Mucosa of gallbladder (tissue), 1 donor: ENCODE measurements at places on chromosomes 16 and 17. TPM values are rescaled to one million over a fixed set of nuclear protein-coding genes. Genes with fewer than 3 reads are reported as not detected.

GRCh38 chr16:20291208-20292206, 35.8 kb downstream of the GP2 start:
- no peak for DNase-seq

GRCh38 chr17:72671016-72671415, 421.5 kb downstream of the SLC39A11 start:
- no peak for DNase-seq

The AGRP gene
- total RNA-seq, result not detected

The HASPIN gene
- total RNA-seq, result 0.32 TPM

DNA sequence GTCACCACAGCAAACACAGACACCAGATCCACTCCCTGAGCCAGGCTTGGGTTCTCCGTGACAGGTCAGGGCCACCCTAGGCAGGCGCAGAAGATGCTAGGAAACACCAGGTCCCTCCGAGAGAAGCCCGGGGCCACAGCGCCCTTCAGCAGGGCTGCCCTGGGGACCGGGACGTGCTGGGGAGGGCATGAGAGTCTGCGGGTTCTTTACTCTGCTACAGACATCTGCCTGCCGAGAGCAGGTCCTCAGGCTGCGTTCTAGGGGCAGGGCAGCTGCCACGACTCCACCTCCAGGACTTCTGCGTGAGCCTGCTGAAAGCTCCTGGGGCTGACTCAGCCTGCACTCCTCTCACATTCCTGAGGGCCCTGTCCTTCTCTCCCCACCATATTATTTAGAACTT, 11.4 kb downstream of the MYLK3 start:
- no peak for DNase-seq

DNA sequence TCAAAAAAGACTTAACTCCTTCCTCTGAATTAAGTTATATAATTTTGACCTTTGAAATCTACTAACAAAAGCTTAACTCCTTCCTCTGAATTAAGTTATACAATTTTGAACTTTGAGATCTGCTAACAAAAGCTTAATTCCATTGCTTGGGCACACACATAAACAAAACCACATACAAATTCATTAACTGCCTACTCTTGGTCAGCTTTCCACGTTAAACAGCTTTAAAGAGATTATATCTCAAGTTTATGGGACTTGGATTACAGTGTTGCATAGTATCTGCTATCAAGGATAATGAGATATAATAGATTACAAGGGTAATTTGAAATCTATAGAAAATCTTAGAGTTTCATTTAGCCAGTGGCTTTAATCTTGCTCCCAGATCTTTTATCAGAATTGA, 23.5 kb downstream of the COX10 start:
- DNase-seq, result no peak

GRCh38 chr16:90084215-90084950, 7.3 kb upstream of the PRDM7 start:
- no peak for DNase-seq

- DNase-seq, result no peak
These were observed 1.8 kb upstream of the C1QTNF8 start for GRCh38 chr16:1097800-1098199.

DNA sequence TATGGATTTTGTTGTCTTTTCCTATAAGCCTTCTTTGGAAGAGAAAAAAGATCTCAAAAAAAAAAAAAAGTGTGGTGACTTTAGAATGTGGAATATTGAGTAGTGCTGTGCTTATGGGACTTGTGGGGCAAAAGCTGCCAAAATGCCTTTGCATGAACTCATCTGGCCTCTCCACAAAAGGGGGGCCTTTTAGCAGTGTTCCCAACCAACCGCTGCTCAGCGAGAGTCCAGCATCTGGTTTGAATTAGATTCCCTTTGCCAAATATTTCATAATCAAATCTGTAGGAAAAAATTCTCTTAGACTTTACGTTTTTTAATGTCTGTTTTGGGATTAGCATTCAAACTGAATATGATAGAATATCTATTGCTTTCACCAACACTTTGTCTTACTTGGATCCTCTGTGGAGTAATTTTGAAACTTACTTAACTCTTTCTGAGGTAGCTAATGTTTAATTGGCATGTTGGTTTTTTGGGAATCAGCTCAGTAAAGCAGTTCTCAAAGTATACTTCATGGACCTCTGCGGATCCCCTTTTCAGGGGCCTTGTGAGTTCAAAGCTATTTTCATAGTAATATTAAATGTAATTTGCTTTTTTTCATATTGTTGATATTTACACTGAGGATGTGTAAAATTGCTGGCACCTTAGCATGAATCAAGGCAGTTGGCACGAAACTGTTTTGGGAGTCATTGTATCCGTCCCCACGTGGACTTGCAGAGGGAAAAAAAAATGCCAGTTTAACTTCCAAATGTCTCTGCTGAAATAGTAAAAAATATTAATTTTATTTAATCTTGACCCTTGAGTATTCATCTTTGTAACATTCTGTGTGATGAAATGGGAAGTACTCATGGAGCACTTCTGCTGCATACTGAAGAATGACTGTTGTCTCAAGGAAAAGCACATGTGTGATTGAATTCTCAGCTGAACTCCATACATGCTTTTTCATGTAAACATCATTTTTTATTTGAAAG, 34.7 kb upstream of the VPS4A start:
- peak; percentile 33 for DNase-seq

DNA sequence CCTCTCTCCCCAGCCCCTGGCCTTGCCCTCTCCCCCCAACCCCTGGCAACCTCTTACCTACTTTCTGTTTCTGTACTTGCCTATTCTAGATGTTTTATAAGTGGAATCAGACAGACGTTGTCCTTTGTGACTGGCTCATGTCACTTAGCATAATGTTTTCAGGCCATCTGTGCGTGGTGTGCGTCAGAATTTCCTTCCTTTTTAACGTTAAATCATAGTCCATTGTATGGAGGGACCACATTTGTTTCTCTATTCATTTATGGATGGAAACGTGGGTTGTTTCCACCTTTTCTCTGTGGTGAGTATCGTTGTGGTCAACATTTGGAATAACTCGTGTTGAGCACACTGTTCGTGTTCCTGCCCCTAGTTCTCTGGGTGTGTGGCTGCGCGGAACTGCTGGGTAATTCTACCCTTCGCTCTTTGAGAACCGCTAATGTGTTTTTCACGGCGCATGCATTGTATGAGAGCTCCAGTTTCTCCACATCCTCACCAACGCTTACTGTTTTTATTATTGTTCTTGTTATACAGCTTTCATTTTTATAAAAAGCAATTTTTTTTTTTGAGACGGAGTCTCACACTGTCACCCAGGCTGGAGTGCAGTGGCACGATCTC, 26.3 kb downstream of the ACTG1 start:
- no peak for DNase-seq

GRCh38 chr17:40106760-40107521, 6.6 kb upstream of the NR1D1 start:
- DNase-seq, result no peak

DNA sequence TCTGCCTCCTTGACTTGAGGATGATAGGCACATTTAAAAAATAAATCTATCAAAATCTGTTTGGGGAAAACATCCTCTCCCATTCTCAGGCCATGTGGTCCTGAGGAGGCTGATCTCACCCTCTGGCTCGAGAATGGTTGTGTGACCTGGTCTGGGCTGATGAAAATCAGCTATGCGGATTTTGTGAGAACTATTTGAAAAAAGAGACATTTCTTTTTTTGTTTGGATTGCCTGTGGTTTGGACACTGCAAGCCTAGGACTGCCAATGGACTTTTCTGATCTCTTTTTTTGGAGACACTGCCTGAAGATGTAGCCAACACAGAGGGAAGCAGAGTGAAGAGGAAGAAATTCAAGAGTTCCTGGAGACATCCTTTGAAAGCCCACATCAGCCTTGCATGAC, 145.9 kb downstream of the HS3ST3B1 start:
- no peak for DNase-seq

DNA sequence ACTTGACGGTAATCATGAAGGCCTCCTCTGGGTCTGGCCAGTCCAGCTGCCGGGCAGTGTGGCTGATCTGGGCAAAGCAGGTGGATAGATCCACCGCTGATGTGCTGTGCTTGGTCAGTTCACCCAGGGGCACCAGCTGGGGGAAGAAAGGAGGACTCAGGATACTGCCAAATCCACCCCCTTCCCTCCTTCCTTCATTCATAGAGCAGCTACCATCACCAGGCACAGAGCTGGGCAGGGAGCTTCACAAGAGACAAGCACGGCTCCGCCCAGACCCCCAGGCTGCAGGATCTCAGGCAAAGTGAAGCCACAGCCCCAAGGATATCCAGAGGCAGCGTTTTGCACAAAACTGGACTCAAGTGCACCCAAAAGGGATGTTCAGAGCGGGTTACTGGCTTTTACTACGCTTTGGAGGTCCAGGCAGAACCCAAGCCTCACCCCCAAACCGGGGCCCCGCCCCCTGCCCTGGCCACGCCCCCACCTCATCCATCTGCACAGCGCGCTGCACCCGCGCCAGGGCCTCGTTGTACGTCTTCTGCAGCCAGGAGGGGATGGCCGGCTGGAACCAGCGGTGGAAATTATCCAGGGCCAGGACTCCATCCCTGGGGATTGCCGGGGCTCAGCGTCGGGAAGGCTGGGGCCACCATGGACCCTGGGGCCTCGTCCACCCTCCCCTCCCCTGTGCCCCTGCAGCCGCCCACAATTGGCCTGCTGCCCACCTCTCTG, 9.1 kb downstream of the UNC13D start:
- DNase-seq, result no peak

- no peak for DNase-seq
These were observed 24.0 kb downstream of the TMC6 start for GRCh38 chr17:78104540-78104941.

GRCh38 chr17:30414486-30414885, 35.8 kb downstream of the CPD start:
- no peak for DNase-seq

DNA sequence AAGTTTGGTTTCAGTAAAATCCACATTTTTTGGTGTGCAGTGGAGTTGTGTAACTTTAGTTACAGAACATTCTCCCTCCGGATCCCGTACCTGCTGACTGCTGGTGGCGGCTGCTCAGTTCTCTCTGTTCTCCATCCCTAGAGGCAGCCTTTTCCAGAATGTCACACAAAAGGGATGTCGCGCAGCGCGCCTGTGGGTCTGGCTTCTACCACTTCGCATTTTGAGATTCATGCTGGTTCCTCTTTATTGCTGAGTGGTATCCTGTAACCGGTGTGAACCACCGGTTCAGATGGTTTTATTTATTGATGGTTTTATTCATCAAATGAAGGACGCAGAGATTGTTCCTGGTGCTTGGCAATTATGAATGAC, 981 bp upstream of the CEP131 start:
- DNase-seq, result no peak

- peak; percentile 72 for DNase-seq
These were observed at the start of gene ITGB3 for GRCh38 chr17:47253541-47254402. Gene ITGB3 (plus strand): TSS chr17:47253827. CDS start chr17:47253862, 35 bp downstream.

DNA sequence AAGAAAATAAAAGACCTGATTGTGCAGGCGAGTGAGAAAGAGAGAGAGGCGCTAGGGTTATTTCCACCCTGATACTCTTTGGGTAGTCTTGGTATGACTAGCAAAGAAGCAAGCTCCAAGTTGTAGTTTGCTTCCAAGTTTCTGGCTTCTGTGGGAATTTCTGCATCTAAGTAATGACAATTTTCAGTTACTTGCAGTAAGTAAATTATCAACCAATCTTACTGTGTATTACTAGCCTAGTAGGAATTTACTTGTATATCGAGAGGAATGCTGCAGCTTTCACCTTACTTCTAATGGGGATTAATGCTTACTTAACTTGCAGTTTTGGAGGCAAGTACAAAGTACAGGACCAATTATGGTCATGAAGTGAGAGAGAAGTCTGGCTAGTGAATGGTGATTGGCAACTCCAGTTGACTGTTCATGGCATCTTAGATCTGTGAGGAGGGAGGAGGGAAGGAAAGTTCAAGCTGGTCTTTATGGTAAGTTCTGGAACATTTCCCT, 31.9 kb downstream of the TENT4B start:
- DNase-seq, result no peak

DNA sequence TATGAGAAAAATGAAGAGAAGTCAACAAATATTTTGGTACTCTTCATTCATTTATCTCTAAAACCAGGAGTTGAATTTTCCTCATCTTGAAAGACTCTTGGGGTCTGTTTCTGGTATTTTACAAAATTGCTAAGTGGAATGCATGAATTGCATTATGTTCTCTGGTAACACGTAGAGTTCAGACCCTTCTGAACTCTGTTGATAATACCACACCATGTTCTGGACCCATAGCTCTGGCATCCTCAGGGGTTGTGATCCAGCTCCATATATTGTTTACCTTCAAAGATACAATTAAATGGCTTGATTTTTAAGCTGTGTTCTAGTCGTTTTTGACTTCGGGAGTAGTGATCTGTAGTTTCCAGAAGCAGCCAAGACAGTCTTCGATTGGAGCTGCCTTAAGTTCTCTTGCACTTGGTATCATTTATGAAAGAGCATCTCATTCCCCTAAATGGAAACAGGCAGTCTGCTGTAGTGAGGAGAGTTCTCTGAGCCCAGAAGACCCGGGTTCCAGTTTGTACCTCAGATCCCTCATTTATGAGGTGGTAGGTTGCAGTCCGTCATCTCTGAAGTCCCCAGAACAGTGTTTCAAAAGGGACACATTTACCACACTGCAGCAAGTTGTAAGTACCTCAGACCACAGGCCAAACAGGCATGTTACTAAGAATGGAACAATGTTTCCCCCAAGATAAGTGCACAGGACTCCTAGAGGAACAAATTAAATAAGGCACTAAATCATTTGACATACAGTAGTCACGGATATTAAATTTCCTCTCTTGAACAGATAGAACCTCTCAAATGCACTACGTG, 9.6 kb downstream of the PSMD7 start:
- no peak for DNase-seq

- no peak for DNase-seq
These were observed 32.5 kb downstream of the ADCY7 start for GRCh38 chr16:50298591-50299507.

DNA sequence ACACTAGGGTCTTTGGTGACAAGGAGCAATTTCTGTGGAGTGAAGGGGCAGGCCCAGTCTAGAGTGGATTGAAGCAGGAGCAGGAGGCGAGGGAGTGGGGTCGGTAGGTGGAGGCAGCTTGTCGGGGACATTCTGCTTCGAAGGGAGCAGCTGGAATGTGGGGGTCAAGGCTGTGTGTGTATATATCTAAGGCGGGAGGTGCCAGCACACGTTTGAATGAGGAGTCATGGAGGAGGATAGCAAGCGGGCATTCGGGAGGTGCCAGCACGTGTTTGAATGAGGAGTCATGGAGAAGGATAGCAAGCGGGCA, 17.7 kb downstream of the NT5M start:
- no peak for DNase-seq

- no peak for DNase-seq
These were observed 348 bp upstream of the FTSJ3 start for GRCh38 chr17:63827801-63828221.

GRCh38 chr16:31873556-31874365, at the start of gene ZNF267:
Gene ZNF267 (plus strand): TSS chr16:31873807. CDS start chr16:31873967, 160 bp downstream.
- DNase-seq, result peak; percentile 97

The TVP23A gene
- 0.52 TPM for total RNA-seq

The IKZF3 gene
- 5.8 TPM for total RNA-seq

The DHRS7C gene
- not detected for total RNA-seq
